NCI-H1417 (cell line): ENCODE measurements at places on chromosomes 6 and 20.

DNA sequence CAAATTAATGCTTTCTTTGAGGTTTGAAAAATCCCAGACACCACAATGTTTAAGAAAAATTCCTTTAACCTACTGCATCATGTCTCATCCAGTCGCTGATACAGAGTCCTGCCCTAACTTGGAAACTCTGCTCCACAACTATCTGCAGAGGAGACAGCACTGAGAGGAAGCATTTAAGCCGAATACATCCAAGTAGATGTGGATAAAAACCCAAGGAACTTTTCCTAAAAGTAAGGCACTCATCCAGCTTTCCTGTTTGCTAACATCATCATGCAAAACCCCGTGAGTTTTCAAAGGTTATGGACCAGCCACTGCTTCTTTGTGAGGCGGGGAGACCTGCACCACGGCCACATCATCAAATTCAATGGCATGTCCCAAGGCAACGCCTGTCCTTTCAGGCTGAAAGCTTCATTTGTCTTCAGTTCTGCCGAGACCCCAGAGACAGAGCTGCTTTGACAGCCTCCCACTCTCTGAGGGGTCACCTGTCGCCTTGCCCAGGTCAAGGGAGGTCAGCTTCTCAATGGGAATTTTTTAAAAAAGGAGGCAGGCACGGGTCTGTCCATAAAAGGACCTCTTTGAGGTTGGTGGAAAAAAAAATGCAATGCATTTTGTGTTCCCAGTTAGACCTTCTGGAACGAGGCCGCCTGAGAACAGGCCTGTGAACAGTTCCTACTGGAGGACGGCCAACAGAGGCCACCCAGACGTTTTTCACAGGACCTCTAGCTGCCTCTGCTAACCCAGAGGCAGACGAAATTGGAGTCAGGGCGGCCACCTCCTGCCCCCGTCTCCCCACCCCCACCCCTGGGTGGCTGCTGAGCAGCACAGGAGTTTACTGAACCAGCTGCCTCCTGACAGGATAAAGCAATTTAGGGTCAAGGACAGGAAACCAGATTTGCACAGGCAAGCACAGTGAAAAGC, 142.5 kb upstream of the HDDC2 start:
- no peak for DNase-seq

DNA sequence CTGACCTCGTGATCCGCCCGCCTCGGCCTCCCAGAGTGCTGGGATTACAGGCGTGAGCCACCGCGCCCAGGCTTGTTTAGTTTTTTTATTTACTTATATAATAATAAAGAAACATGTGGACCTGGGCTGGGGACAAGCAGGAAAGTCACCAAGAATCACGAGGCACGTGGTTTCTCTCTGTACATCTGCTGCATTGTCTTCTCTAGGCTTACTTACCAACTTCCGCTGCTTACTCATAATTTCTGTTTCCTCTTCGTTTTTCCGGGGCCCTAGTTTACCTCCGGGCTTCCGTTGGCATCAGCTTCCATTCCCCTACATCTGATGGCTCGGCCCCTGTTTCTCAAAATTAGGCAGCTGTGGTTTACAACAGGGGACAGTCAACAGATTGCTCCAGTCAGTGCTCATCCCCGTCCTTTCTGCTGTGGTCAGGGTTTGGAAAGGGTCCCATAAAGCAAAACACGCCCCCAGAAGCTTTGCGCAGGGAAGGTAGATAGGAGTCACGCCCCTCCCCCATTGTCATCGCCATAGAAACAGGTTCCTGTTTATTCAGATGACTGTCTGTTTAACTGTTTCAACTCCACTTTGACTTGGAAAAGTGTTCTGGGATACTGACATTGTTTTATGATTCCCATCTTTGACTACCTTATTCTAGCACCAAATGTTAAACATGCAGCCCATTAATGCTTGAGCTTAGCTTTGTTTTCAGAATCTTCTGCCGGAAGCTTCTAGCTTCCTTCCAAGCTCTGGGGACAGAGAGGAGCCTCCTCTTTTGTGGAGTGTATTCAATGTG, 31.9 kb upstream of the TXLNB start:
- peak; percentile 4 for DNase-seq

DNA sequence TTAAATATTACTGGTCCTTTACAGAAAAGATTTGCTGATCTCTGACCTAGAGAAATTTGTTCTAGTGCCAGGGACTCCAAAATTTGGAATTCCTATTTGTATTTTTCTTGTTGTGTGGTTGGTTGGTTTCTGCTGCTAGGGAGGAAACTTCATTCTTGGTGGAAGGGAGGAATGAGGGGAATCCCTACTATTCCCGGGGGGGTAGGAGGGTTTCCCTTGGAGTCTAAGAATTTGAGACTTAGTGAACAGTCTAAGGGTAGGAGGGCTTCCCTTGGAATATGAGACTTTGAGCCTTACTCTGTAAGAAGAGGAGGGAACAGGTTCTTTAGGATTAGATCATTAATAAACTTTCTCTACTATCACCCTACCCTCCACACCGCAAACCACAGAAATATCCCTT, 67.1 kb upstream of the ADGRF1 start:
- no peak for DNase-seq

DNA sequence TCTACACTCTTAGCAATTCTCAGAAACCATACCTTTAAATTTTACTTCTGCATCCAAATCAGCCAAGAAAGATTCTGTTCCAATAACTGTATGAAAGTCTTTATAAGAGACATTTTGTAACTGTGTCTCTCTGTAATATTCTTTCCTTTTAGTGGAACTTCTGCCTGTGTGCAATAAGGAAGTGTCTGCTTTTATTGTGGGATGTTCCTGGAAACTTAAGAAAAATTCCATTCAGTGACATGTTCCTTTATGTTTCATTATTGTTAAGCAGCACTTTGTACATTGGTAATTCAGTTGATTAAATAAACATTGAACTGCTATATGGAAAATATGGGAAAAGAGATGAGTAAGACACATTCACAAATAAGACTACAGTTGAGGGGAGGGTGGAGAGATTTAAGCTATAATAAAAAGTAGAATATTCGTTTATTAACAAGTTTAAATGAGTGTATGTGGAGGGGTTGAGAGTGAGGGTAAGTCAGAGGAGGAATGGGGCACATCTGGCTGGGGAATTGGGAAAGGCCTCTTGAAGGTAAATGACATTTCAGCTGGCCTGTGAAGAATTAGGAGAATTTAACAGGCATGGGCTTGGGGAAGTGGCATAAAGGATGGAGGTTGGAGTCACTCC, 11.9 kb downstream of the NUS1 start:
- DNase-seq = no peak

DNA sequence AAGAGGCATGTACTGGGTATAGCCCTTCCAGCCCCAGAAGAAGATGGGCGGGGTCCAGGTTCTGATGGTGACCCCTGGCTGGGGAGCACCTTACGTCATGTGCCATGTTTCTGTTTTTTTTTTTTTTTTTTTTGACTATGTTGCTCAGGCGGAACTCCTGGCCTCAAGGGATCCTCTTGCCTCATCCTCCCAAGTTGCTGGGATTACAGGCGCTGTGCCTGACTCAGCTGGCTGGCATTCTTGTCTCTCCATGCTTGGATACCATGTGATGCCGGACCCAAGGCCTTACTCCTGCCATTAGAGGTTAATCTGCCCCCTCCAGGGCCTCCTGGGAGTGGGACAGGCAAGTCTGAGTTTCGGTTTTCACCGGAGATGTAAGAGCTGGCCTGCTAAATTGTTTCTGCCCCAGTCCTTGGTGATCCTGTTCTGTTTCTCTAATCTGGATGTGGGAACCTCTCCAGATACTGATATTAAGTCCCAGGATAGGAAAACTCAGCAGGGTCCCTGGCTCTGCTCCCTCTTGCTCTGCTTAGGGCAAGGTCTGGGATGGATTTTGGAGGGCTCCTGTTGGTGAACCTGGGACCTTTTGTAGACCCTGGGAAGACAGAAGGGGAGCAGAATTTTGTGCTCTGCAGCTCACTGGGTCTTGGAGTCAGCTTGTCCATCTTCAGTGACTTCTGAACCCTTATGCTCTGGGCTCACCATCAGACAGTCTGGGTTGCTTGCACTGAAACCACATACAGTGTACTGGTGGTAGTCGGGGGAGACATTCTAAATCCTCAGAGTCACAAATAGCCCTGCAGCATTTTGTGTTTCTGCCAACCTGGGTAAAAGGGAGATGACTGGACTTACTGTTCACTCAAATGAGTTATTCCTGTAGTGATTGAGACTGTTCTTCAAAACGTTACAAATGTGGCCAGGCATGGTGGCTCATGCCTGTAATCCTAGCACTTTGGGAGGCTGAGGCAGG, 45.1 kb downstream of the PTK7 start:
- no peak for DNase-seq

GRCh38 chr6:14178083-14178445, 60.5 kb downstream of the CD83 start:
- DNase-seq = no peak
